NCI-H460 (cell line): ENCODE measurements at places on chromosomes 13 and 19.

- no peak for DNase-seq
Observed at GRCh38 chr13:109773276-109773675, 13.1 kb downstream of the IRS2 start.

DNA sequence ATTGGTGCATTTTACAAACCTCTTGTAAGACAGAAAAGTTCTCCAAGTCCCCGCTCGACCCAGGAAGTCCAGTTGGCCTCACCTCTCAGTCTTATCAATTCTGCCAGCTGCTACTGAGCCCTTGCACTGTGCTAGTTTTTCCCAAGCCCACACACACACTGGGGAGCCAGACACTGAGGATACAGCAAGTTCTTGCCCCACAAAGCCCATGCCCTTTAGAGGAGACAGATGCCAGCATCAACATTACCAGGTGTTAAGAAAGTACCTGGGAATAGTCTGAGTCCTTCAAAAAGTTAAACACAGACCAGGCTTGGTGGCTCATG is 175.0 kb downstream of the PTPRS start:
- no peak for DNase-seq

DNA sequence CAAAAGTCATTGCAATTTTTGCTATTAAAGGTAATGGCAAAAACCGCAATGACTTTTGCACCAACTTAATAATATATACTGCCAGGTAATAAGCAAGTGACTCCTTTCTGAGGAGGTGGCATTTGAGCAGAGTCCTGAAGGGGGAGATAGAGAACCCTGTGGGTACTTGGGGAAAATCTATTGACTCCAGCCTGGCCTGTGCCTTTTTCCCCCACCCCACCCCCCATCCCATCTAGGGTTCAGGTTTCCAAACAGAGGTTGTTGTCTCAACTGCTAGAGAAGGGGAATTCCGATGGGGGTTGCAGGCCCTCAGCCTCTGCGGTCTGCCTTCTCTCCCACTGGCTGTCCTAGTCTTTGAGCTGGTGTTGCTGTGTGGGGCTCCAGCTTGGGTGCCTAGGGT is 11.5 kb downstream of the S1PR2 start:
- no peak for DNase-seq

DNA sequence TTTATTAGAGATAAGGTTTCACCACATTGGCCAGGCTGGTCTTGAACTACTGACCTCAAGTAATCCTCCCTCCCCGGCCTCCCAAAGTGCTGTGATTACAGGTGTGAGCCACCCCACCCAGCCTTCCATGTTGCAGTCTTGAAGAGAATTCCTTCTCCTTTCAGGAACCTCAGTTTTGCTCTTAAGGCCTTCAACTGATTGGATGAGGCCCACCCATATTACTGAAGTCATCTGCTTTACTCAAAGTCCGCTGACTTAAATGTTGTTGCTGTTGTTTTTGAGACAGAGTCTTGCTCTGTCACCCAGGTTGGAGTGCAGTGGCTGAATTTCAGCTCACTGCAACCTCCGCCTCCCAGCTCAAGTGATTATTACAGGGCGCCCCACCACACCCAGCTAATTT is 33.5 kb downstream of the RASL11A start:
- DNase-seq = no peak

- DNase-seq = no peak
Observed at GRCh38 chr13:20713014-20713376, 9.5 kb downstream of the IL17D start.

DNA sequence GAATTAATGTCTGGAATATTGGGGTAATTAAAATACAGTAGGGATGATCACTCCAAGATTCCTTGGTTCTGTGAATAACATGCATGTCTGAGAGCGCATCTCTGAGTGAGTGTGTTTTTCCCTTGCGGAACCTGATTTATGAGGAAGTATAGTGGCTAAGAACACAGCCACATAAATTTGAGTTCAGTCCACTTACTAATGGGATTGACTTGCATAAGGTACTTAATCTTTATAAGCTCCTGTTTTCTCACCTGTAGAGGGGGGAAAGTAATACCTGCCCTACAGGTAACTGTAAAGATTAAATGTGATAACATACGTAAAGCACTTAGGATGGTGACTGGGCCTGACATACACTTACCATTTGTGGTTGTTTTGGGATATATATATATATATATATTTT is 60.8 kb downstream of the KLF5 start:
- no peak for DNase-seq

GRCh38 chr13:43072394-43072793 is 49.0 kb downstream of the DNAJC15 start:
- no peak for DNase-seq

GRCh38 chr19:35641515-35642151 is at the start of gene ETV2:
ETV2 (plus strand) TSS chr19:35641745; CDS start chr19:35642461, 716 bp downstream.
- DNase-seq = no peak

GRCh38 chr13:32135655-32136054 is 104.1 kb downstream of the FRY start:
- no peak for DNase-seq

- DNase-seq = no peak
Observed at GRCh38 chr19:33324628-33325027, 22.3 kb upstream of the CEBPA start.

DNA sequence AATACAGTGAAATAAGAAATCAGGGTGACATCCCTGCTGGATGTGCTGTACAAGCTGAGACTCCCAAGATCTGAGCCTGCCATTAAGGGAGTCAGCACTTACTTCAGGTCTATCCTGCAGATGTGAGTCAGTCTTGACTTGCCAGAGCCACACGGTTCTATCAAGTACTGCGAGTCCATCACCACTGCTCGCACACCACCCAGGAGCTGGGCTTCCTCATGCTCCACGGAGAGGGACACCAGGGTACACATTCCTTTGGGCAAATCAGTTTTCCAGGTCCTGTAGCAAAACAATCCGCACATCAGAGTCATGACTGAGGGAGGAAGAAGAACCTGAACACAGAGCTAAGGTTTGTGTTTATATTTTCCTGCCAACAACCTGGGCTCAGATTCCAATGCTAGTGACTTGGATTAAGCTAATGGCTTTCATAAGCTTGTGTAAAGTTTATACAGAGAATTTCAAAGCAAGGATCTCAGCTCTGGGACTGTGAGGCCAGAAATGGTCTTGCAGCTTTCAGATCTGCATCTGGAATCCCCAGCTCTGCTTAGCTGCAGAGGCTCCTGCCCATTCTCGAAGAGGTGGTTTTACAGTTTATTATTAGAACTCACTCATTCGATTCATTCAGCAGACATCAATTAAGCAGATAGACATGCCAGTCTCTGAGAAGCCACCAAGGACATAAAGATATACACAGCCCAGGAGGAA is 90.6 kb downstream of the KL start:
- no peak for DNase-seq

DNA sequence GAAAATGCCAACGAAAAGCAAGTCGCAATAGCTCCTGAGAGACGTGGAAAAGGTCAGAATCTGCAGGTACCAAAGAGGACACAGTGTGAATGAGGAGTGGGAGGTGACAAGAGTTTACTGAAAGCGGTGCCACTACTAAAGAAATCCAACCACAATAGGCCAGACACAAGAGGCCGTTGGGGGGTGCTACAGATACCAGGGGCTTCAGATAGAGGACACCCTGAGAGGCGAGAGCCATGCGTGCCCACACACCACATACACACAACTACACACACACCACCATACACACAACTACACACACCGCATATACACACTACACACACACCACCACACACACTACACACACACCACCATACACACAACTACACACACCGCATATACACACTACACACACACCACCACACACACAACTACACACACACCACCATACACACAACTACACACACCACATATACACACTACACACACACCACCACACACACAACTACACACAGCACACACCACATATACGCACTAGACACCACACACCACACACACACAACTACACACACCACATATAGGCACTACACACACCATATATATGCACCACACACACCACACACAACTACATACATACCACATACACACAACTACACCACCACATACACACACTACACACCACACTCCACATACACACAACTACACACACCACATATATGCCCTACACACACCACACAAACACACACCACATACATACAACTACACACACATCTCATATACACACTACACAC is 28.5 kb downstream of the CRYL1 start:
- no peak for DNase-seq

GRCh38 chr13:77001963-77002587 is 10.2 kb downstream of the CLN5 start:
- DNase-seq = no peak

DNA sequence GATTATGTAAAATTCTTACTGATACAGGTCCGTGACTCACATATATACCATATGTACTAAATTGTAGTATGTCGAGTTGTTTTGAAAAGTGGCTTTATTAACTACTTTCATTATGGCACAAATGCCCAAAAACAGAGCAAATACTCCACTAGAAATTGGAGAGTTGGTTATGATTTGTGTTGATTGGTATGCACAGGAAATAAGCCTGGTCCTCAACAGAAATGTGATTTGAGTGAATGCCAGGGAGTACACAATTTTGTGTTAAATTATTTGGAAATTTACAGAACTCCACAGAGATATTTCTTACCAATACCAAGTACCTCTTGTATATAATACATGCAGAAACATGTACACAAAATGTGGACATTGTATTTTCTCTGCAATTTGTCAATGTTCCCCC is 676.7 kb downstream of the PCDH9 start:
- no peak for DNase-seq

- no peak for DNase-seq
Observed at GRCh38 chr13:114261328-114261965, 20.0 kb upstream of the UPF3A start.
